ENCODE measurements at places on chromosomes 12 and 14. TPM values are rescaled to one million over a fixed set of nuclear protein-coding genes. Genes with fewer than 3 reads are reported as not detected.

The ADAM21 gene
- total RNA-seq: 0.52 TPM

- H3K4me1 ChIP-seq: no peaks in the 10 kb centered on the region
- no peak overlapping the region for H3K27ac ChIP-seq
- DNase-seq: no peak
- H3K27me3 ChIP-seq: no peaks in the 10 kb centered on the region
Measured at GRCh38 chr14:61618448-61618847, 76.9 kb upstream of the HIF1A start.

DNA sequence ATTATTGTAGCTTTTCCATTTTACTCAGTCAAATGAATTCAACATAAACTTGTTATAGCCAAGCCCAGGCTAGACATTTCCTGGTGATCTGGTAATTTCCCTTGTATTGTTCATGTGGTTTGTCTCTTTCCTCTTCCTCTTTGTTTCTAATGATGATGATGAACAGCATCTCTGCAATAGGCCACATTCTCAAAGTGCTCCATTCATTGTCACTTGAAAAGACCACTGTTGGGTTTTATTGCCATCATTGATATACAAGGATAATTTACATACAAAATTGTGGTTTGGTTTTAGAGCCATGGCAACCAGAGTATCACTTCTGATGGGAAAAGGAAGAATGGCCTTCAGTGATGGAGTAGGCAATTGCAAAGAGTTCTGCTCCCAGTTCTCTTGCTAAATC is 379.3 kb downstream of the RGS6 start:
- H3K27ac ChIP-seq: no peak overlapping the region
- no peaks in the 10 kb centered on the region for H3K36me3 ChIP-seq
- no peak overlapping the region for H3K4me3 ChIP-seq
- no peaks in the 10 kb centered on the region for H3K4me1 ChIP-seq
- no peak for DNase-seq

DNA sequence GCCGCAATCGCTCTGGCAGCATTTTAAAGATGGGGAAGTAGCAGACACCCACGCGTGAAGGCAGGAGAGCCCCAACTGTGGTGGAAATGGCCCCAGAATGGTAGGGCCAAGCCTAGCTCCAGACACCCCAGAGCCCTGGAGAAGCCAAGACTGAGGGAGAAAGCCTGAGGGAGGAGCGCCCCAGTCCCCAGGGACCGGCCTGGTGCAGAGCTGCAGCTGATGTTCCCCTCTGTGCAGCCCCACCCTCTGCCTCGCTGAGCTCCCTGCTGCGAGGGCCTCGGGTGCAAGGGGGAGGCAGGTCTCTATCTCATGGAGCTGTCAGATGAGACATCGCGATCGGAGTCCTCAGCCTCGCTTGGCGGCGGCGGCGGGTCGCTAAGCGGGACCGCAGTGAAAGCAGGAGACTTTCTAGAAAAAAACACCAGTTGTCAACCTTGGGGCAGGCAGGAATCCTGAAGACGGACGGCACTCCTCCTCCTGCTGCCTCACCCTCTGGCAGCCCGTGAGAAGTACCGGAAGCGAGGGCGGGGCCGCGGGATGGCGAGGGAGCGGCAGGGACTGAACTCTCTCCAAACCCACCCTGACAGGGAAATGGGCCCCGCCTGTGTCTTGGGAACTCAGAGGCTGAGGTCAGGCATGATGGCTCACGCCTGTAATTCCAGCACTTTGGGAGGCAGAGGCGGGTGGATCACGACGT is 6.0 kb downstream of the GAPDH start:
- no peaks in the 10 kb centered on the region for H3K36me3 ChIP-seq
- no peak overlapping the region for H3K4me3 ChIP-seq
- H3K4me1 ChIP-seq: peaks cover 20% of the 10 kb centered on the region
- peak overlapping the region; percentile 39 for H3K27ac ChIP-seq
- no peaks in the 10 kb centered on the region for H3K27me3 ChIP-seq

- no peaks in the 10 kb centered on the region for H3K27me3 ChIP-seq
- DNase-seq: no peak
- H3K36me3 ChIP-seq: no peaks in the 10 kb centered on the region
- peaks cover 13% of the 10 kb centered on the region for H3K4me1 ChIP-seq
Measured at GRCh38 chr12:47946413-47947323, 16.7 kb upstream of the TMEM106C start.

GRCh38 chr14:92441751-92442504 is 71.7 kb upstream of the RIN3 start:
- H3K4me1 ChIP-seq: no peaks in the 10 kb centered on the region
- no peak overlapping the region for H3K4me3 ChIP-seq
- H3K36me3 ChIP-seq: no peaks in the 10 kb centered on the region

DNA sequence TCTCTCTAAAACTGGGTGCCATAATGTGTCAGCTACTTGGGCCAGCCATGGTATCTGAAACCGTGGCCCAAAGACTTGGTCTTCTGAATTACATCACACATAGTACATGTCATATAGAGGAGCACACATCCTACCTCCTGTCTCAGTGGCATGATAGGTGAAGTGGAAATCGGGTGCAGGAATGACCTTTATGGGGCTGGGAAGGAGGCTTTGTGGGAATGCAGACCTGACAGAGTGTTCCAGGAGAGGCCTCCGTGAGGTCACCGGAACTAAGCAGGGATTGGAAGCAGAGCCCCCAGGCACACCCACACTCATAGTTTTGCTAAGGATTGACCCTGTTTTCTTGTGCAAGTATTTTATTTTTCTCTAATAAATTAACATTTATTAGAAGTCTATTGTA is 82.6 kb downstream of the NTF3 start:
- no peaks in the 10 kb centered on the region for H3K4me1 ChIP-seq
- DNase-seq: no peak
- no peaks in the 10 kb centered on the region for H3K36me3 ChIP-seq
- no peaks in the 10 kb centered on the region for H3K27me3 ChIP-seq
